Neural crest cell (in vitro differentiated cells): ENCODE measurements at places on chromosomes 5 and 9. TPM values are rescaled to one million over a fixed set of nuclear protein-coding genes. Genes with fewer than 3 reads are reported as not detected.

DNA sequence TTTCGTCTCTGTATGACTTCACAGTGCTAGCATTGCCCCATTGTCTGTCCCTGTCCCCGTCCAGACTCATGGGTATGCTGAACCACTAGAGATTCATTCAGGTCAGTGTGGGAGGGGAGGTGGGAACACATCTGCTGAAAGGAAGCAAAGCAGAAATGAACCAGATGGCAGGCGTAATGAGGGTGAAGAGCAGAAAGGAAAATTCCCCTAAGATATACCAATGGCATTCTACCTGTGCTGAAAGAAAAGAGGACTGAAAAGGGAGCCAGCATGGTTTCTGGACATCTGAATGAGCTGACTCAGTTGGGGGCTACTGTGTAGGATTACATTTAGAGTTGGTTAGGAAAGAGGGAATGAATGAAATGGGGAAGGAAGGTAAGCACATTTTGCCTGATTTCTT lies 678.7 kb downstream of the MAT2B start:
- no peak for DNase-seq

GRCh38 chr5:60545551-60545950 lies 154.4 kb downstream of the DEPDC1B start:
- DNase-seq = no peak

GRCh38 chr5:95392593-95393182 lies 1.5 kb downstream of the FAM81B start:
- no peak for DNase-seq

The PCDHGA5 gene
- 0.32 and 0.51 TPM in 2 replicates for total RNA-seq

DNA sequence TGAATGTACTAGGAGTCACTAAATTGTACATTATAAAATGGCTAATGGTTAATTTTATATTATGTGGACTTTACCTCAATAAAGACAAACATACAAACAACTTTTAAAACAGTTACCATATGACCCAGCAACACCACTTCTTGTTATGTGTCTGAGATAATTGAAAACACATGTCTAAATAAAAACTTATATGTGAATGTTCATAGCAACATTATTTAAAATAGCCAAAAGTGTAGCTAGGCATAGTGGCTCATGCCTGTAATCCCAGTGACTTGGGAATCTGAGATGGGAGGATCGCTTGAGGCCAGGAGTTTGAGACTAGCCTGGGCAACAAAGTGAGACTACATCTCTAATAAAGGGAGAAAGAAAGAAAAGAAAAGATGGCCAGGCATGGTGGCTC lies 22.9 kb downstream of the SLC35A4 start:
- DNase-seq = no peak

- no peak for DNase-seq
These were observed 677 bp upstream of the ZNF79 start for GRCh38 chr9:127423476-127423933.

The SEMA5A gene
- 30.3 and 31.9 TPM in 2 replicates for total RNA-seq

- DNase-seq = no peak
These were observed 70.3 kb downstream of the SPTLC1 start for GRCh38 chr9:92044936-92045335.

The ENG gene
- 2.6 and 3.3 TPM in 2 replicates for total RNA-seq

- DNase-seq = no peak
These were observed 6.3 kb downstream of the MYO10 start for GRCh38 chr5:16929831-16930230.

- DNase-seq = no peak
These were observed 558.4 kb downstream of the BNC2 start for GRCh38 chr9:16312116-16312515.

The NUTM2F gene
- 0.09 TPM in 1 of 2 replicates, not detected in the other for total RNA-seq

DNA sequence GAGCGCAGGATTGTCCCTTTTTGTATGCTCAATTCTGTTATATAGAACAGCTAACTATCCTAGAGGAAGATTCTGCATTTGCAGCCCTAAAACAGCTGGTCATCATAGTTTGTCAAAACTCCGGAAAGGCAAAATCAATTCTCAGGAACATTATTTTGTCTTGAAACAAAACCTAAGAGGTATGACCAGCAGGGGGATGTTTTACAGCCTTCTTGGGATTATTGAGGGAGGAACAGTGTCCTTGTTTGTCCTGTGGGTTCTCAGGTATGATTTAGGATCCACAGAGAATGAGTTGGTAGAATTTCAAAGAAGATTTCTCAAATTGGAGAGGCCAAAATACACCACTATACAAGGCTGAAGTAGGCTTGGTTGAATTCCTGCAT lies 136.4 kb downstream of the ZSWIM6 start:
- no peak for DNase-seq

The AGXT2 gene
- not detected in 2 replicates for total RNA-seq

DNA sequence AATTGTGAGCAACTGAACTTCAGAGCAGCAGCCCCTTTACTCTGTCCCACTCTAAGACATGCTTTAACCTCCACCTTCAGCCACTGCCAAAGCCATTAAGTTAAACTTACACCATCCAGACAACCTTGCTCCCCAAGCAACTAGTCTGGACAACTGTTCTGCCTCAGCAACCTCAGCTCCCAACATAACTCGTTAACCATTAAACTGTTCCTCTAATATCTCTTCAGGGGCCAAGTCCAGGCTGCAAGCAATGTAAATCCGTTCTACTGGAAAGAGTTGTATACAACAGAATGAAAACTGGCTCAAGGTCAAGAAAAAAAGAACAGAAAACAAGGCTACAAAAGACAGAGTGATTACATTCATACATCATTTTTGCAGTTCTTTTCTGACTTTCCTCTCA lies 131.7 kb upstream of the TARS1 start:
- DNase-seq = no peak

GRCh38 chr5:96235008-96235910 lies 197.8 kb downstream of the PCSK1 start:
- no peak for DNase-seq

DNA sequence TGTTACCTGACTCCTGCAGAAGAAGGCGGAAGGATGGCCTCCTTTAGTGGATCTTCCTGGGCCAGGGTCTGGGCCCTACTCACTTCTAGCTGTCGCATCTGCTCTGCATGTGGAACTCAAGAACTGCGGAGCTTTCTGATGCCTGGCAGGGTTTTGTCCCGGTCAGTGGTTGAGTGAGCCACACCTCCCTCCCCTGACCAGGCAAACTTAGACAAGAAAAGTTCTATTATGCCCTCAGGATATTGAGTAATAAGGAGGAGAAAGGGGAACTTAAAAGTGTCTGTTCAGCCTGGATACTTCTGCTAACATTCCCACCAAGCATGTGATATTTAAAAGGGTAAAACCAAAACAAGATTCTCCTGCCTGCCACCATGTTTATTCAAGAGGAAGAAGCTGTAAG lies at the start of gene FYB1:
FYB1 (minus strand) TSS at position 127 of the 400 bp plus-strand sequence. CDS start 16,603 bp downstream, outside the sequence.
- no peak for DNase-seq

The PTGS1 gene
- total RNA-seq = 0.16 and 0.37 TPM in 2 replicates

The FOXD1 gene
- total RNA-seq = 0.28 and 0.39 TPM in 2 replicates

GRCh38 chr9:1495282-1496030 lies 445.3 kb downstream of the DMRT2 start:
- no peak for DNase-seq

DNA sequence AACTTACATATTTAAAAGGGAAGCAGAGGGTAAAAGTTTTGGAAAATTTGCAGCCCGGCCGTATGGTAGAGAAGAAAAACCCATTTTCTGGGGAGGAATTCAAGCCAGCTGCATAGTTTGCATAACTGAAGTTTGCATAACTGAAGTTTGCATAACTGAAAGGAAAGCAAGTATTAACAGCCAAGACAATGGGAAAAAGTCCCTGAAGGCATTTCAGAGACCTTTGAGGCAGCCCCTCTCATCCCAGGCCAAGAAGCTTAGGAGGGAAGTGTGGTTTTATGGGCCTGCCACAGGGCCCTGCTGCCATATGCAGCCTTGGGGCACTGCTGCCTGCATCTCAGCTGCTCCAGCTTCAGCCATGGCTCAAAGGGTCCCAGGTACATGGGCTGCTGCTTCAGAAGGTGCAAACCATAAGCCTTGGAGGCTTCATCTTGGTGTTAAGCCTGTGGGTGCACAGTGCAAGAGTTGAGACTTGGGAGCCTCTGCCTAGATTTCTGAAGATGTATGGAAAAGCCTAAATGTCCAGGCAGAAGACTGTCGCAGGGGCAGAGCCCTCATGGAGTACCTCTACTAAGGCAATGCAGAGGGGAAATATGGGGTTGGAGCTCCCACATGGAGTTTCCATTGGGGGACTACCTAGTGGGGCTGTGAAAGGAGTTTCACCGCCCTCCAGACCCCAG lies 36.9 kb upstream of the CXCL14 start:
- no peak for DNase-seq

The RFESD gene
- 3.1 and 3.4 TPM in 2 replicates for total RNA-seq

- DNase-seq = no peak
These were observed 56.9 kb downstream of the GPR21 start for GRCh38 chr9:123090198-123090896.

- no peak for DNase-seq
These were observed 170.1 kb upstream of the ADCY2 start for GRCh38 chr5:7225826-7226225.

The NR2F1-AS1 gene
- total RNA-seq = 52.4 and 53.1 TPM in 2 replicates

DNA sequence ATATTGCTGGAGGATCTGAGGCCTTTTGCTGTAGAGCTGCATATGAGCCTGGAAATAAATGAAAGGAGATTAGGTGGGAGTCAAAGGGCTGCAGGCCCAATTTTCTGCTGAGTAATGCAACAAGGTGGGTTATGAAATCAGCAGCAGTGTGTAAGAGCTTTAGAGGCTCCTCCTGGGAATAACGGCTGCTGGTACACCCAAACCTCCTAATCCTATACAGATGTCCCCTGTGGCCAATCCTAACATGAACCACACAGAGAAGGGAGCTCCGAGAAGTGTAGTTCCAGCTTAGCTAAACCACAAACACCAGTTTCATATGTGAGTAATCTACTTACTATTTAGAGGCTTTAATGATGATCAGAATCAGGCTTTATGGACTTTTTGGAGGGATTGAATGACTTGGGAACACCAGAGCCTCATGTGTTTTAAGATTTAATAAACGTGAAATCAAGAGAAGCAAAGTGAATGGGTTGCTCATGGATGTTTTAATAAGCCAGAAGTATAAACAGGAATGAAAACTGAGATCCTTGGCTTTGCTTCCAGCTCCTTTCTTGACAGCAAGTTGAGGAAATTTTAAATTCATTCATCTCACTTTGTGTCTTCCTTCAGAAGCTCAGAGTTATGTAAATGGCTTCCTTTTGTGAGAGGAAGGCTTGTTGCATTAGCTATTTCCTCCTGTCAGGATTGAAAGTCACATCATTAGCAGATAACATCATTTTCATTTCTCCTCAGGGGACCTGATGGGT lies 437.5 kb downstream of the TMEM232 start:
- no peak for DNase-seq

DNA sequence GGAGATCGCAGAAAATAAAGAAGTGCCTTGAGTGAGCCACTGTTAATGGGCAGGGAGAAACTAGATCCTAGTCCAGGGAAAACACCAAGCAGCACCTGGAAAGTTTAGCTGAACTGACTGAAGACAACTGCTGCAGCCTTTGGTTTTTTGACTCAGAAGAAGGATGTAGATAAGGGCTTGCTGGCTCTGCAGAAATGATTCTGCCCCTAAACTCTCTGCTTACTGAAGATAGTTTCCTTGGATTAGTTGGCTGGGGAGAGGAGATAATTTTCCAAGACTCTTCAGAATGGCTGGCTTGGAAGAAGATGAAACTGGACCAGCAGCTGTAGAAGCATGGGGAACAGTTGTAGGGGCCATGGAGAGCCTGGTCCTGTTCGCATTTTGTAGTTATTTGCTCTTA lies 471.8 kb downstream of the KDM4C start:
- DNase-seq = no peak

DNA sequence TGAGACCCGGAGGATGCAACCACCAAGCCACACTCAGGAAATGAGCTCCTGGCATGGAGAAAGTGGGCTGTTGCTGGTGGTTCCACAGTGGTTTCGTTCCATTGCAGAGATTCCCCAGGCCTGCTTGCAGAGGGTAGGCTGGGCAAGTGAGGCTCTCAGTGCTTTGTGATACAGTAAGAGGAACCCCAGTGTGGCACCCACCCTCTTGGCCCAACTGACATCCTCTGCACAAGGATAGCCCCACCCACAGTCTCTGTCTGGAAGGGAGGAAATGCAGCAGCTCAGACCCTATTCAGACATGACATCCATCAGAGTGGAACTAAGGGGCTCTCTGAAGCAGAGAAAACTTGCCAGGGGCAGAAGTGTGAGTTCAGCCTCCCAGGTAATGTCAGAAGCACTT lies 69.6 kb upstream of the FSTL4 start:
- no peak for DNase-seq

GRCh38 chr9:95497772-95498171 lies 19.0 kb downstream of the PTCH1 start:
- DNase-seq = no peak

GRCh38 chr5:139982157-139982974 lies 60.7 kb downstream of the NRG2 start:
- DNase-seq = no peak

The PLAC8L1 gene
- 1.8 and 3.3 TPM in 2 replicates for total RNA-seq

- no peak for DNase-seq
These were observed 643.6 kb upstream of the RORB start for GRCh38 chr9:73853549-73853948.

GRCh38 chr9:128913048-128913900 lies 7.5 kb upstream of the PHYHD1 start:
- DNase-seq = no peak

DNA sequence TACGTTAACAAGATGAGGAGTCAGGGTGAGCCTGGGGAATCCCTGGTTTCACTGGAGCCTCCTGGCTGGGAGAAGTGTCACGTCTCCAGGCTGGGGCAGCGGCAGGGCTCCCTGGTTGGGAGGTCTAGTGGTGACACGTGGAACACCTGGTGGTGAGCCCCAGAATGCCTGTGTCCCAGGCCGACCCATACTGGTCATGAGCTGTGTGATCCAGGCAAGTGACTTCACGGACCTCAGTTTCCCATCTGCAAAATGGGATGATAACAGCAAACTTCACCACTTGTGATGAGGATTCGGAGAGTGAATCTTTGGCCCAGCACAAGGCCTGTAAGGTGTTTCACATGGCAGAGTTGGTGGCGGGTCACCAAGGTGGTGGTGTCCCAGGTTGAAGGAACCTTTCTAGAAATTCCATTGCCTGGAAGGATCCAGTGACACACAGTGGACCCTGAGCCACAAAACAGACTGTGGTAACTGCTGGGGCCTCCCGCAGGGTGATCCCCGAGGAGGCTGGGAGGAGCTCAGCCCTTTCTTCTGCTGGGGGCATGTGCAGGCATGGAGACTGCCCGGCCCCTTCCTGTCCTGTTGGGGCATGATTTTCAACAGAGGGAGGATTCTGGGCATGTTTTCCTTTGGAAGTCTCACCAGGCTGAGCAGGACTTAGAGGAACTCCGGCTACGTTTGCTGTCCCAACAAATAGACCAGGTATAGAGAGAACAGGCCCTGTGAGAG lies 153.9 kb upstream of the IER5L start:
- no peak for DNase-seq

The IRX1 gene
- total RNA-seq = 24.8 and 26.1 TPM in 2 replicates
